ENCODE measurements at places on chromosomes 4 and X. TPM values are rescaled to one million over a fixed set of nuclear protein-coding genes. Genes with fewer than 3 reads are reported as not detected.

The SCOC gene
- polyA plus RNA-seq = 88.5 TPM

The GABRA4 gene
- not detected for polyA plus RNA-seq

The FGF2 gene
- 6.5 TPM for polyA plus RNA-seq

The SCLT1 gene
- 18.6 TPM for polyA plus RNA-seq

The MAGEA2B gene
- not detected for polyA plus RNA-seq

The FAM149A gene
- polyA plus RNA-seq = 20.2 TPM

The IBSP gene
- polyA plus RNA-seq = 0.41 TPM

The C4orf46 gene
- 22.5 TPM for polyA plus RNA-seq

The MAGEA11 gene
- not detected for polyA plus RNA-seq

The MAGEB18 gene
- polyA plus RNA-seq = not detected

The PKD2 gene
- polyA plus RNA-seq = 67.0 TPM

The BEX5 gene
- polyA plus RNA-seq = 3.4 TPM

The ESX1 gene
- polyA plus RNA-seq = not detected

The DUSP9 gene
- polyA plus RNA-seq = 0.36 TPM

The CXCL11 gene
- 0.23 TPM for polyA plus RNA-seq

The AMOT gene
- polyA plus RNA-seq = 20.6 TPM

The CSAG2 gene
- not detected for polyA plus RNA-seq

The TMPRSS11D gene
- polyA plus RNA-seq = 0.26 TPM

The GPR34 gene
- polyA plus RNA-seq = 7.6 TPM

The KLB gene
- polyA plus RNA-seq = 0.18 TPM

The SSX2B gene
- not detected for polyA plus RNA-seq

The KLHL13 gene
- polyA plus RNA-seq = 3.8 TPM

The MED28 gene
- 69.7 TPM for polyA plus RNA-seq

The KIAA1210 gene
- 1.5 TPM for polyA plus RNA-seq

The SAGE1 gene
- 0.09 TPM for polyA plus RNA-seq

The MAGEA1 gene
- polyA plus RNA-seq = not detected

The ZNF280C gene
- 10.2 TPM for polyA plus RNA-seq

The AMBN gene
- not detected for polyA plus RNA-seq

The PNCK gene
- polyA plus RNA-seq = 0.34 TPM

The SSR4 gene
- polyA plus RNA-seq = 153 TPM

The SLC9A6 gene
- 21.6 TPM for polyA plus RNA-seq

The OPN1MW3 gene
- not detected for polyA plus RNA-seq

The STATH gene
- not detected for polyA plus RNA-seq

The HTT gene
- polyA plus RNA-seq = 42.8 TPM

The GAGE1 gene
- not detected for polyA plus RNA-seq

The TBC1D1 gene
- polyA plus RNA-seq = 77.4 TPM

The EFHC2 gene
- 4.0 TPM for polyA plus RNA-seq

The PLP1 gene
- polyA plus RNA-seq = 22.2 TPM

The CORIN gene
- polyA plus RNA-seq = 2.9 TPM

The ADGRG2 gene
- polyA plus RNA-seq = 4.8 TPM

The UGT2B11 gene
- polyA plus RNA-seq = 0.62 TPM

The GPR143 gene
- polyA plus RNA-seq = 4.9 TPM

The LONRF3 gene
- polyA plus RNA-seq = 3.0 TPM

The DCTD gene
- 107 TPM for polyA plus RNA-seq

Data from left lung (tissue), 14 donors.